ENCODE measurements at places on chromosomes 13 and 19. TPM values are rescaled to one million over a fixed set of nuclear protein-coding genes. Genes with fewer than 3 reads are reported as not detected.
A peak's percentile ranks its signal among the peaks of the same experiment; 100 is the strongest.

Gene ZNF226
- 7.1 TPM for total RNA-seq

Gene GPC5
- total RNA-seq: not detected

DNA sequence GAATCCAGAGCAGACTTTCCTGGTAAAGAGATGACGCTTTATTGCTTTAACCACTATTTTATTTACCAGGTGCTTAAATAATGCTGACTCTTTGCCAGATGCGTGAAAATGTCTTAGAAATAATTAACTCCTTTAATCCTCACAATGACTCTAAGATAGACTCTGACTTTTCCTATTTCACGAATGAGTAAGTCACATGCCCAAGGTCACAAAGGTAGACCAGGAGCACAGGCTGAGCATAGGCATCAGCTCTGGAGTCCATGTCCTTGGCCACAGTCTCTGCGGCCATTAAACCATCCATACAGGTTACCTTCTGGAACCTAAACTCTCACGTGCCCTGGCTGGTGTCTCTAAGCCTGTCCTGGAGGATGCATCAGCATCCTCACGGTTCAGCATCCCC is 87.3 kb downstream of the ERCC5 start:
- no peak for DNase-seq

DNA sequence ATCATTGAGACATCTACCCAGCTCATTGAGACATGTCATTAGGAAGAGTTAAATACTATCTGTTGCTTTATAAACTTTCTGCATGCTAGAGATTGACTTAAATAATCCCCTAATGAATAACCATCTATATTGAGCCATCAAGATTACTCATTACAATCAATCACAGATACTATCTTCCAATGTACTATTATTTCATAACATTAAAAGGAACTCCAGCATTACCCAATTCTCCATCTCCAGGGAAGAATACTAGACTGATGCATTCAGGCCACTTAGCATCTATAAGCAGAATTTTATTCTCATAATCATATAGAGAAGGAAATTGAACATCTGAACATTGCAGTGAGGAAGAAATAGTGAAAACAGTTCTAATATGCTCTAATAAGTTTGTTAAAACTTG is 8.0 kb downstream of the EPSTI1 start:
- DNase-seq: no peak

- peak; percentile 14 for DNase-seq
Measured at GRCh38 chr19:4908781-4909155, 533 bp upstream of the UHRF1 start.

DNA sequence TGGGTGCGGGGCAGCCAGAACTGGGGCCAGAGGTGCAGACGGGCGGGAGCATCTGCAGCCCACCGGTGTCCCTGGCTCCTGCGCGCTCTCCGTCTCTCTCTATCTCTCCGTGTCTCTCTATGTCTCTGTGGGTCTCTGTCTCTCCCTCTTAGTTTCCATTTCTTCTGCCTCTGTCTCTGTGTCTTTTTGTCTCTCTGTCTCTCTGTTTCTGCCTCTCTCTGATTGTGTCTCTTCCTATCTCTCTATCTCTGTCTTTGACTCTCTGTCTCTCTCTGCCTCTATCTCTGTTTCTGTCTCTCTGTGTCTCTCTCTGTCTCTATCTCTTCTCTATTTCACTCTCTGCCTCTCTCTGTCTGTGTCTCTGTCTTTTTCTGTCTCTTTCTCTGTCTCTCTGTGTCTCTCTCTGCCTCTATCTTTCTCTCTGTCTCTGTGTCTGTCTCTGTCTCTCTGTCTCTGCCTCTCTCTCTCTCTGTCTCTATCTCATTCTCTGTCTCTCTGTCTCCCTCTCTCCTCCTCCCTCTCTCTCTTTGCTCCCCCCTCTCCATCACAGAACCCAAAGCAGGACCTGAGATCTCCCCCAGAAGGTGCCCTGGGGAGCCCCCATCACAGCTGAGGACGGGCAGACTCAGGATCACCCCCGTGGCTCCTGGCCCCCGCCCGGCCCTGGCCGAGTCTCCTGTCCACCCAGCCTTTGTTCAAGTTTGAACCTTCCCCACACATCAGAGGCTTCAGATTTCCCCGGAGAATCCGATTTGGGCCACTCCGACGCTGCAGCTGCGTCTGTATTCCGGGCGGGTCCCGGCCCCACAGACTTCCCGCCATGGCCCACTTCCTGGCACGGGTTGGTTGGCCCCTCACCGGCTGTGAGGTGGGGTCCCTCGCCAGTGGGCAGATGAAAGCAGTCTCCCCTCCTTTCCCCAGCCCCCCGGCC is 48.6 kb upstream of the TCF3 start:
- DNase-seq: no peak

Data from psoas muscle (tissue), 8 donors.